Stimulated activated CD8-positive, alpha-beta memory T cell treated with anti-CD3 and anti-CD28 coated beads, Interleukin-15, amount 100 ng/mL, for 4 hours (primary cell): ENCODE measurements at places on chromosomes 5 and 9.

DNA sequence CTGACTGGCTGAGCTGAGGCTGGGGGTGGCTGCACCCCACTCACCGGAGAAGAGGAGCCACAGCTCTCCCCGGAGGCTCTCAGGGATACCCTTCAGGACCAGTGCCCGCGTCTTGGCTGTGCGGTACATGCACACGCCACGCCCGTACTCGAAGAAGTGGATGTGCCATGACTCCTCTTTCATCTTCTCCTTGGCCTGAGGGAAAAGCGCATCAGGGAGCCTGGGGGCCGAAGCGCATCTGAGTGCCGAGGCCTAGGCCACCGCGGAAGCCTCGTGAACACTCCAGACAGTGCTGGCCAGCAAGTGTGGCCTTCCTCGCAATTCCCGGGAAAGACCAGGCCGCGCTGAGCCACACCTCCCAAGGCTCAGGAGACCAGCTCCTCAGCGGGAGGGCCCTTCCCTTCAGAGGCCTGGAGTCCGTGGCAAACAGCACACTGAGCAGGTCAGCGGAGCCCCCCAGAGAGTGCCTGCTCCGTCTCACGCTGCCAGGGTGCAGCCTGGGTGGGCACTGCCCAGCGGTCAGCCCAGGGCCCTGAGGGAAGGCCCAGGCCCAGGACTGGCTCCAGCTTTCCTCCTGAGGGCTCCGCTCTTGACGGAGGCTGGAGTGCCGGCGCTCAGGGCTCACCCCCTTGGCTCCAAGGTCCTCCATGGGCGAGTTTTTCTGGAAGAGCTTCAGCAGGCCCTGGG is 20.5 kb upstream of the MRNIP start:
- no peak for DNase-seq

DNA sequence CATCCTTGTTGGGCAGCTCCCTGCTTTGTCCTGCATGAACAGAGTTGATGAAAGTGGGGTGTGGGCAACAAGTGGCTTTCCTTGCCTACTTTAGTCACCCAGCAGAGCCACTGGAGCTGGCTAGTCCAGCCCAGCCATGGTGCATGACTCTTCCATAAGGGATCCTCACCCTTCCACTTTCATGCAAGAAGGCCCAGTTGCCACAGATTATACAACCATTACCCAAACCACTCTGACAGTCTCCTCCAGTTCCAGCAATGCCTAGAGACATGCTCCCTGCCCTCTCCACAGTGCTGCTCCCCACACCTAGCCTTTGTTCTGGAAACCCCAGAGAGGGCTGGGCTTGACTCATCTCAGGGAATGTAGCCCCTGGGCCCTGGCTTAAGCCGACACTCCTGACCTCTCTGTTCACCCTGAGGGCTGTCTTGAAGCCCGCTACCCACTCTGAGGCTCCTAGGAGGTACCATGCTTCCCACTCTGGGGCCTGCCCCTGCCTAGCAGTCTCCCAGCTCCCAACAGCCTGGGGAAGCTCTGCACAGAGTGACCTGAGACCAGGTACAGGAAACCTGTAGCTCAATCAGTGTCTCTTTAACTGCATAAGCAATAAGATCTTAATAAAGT is 3.9 kb downstream of the SLC35A4 start:
- no peak for DNase-seq

GRCh38 chr5:57033103-57033502 is 81.2 kb upstream of the MIER3 start:
- no peak for DNase-seq

GRCh38 chr9:109249615-109250014 is 71.2 kb downstream of the EPB41L4B start:
- DNase-seq, result no peak
